ENCODE measurements at places on chromosomes 6 and 20.
A peak's percentile ranks its signal among the peaks of the same experiment; 100 is the strongest.

DNA sequence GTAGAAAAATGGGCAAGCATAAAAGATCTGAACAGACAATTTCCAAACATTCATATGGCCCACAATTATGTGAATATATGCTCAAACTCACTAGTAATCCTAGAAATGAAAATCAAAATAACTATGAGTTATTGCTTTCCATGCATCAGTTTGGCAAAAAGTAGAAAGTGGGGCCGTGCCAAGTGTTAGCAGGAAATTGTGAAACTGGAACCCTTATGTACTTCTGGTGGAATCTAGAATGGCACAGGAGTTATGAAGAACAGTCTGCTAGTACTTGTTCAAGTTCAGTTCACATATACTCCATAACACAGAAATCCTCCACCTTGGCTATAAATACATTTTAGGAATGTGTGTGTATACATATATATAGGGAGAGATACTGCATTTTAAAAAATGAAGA, 89.8 kb downstream of the EYA2 start:
- DNase-seq = no peak

GRCh38 chr6:148467926-148468325, 125.3 kb downstream of the SASH1 start:
- no peak for DNase-seq

DNA sequence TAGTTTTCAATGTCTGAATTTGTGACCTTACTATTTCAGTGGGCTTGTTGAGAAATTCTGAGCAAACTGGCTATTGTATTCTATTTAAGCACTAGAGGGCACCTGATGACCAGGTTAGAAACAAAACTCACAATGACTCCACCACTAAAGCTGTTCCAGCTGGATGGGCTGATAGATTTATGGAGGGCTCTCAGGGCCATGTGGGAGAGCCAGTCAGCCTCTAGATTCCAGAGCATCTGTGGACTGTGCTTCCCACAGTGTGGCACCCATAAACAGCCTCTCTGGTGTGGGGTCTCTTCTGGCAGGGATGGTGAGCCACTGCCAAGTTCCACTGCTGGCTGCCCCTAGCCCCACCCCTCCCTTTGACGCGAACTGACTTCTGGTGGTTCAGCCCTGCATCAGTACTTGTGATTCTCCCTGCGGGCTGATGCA, 29.2 kb downstream of the C6orf58 start:
- DNase-seq = no peak

DNA sequence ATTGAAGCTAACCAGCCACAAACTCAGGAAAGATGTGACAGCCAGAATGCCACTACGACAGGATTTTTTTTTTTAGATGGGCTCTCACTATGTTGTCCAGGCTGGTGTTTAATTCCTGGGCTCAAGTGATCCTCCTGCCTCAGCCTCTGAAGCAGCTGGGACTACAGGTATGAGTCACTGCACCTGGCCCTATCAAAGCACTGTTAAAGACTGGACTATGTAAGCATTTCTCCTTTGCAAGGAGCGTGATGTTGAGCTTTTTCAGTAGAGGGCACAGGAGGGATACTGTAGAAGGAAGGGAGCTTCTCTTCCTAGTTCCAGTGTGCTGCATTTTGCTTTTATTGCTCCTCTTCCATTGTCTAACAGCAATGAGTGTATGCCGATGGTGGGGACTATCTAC, 35.8 kb downstream of the ZBTB9 start:
- DNase-seq = no peak

DNA sequence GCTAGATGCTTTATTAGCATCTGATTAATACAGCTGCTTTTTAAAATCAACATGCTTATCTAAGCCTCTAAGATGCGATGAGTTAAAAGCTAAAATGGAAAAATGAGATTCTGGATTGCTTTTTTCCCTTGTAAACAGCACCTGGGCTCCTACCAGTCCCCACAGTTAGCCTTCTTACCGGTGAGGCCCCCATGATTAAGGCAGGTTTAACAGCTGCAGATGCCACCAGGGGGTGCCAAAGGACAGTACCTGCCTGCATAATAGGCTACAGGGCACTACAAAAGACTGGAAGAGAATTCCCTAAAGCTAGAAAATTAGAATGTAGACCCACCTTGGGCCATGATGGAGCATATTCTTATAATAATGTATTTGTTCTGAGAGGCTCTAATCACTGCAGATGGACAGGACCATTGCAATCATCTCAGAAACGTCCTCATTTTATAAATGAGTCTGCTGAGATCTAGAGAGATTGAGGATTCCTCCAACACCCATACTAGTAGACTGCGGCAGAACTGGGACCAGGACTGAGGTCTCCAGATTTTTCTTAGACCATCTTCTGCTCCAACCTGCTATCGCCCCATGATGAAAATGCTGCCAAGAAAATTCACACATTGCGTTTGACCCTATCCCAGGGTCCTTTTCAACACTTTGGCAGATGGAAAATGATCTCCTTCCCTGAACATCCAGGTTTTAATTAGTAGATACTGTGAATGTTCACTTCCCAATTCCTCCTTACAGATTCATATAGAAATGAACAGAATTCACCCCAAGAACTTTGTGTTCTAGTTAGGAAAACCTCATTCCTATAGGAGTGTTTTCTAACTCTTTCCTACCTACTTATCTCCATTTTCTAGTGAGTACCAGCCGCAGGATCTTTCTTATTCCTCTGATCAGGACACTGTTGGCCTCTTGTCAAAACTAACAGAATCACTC, 148.8 kb downstream of the RPS12 start:
- DNase-seq = peak; percentile 64

DNA sequence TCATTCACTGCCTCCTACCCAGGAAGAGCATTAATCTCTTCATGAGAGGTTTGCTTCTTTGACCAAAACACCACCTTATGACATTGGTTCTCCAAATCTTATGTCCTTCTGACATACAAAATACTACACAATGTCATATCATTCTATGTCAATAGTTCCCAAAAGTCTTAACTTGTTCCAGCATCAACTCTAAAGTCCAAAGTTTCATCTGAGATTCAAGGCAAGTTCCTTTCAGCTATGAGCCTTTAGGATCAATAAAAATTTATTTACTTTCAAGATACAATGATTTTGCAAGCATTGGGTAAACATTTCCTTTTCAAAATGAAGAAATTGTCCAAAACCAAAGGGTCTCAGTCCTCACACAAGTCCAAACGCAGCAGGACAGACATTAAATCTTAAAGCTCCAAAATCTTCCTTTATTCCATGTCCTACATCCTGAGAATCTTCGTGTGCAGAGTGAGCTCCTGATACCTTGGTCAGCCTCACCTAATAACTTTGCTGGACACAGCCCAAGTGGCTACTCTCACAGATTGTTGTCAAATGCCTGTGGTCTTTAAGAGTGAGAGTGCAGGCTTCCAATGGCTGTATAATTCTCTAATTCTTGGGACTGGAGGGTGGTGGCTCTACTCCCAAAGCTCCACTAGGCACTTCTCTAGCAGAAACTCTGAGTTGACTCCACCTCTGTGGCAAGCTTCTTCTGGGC, 1668.2 kb downstream of the HACE1 start:
- peak; percentile 15 for DNase-seq

GRCh38 chr6:26383624-26384417, 913 bp downstream of the BTN2A2 start:
- DNase-seq = no peak

GRCh38 chr20:8428988-8429387, 296.9 kb downstream of the PLCB1 start:
- DNase-seq = no peak

DNA sequence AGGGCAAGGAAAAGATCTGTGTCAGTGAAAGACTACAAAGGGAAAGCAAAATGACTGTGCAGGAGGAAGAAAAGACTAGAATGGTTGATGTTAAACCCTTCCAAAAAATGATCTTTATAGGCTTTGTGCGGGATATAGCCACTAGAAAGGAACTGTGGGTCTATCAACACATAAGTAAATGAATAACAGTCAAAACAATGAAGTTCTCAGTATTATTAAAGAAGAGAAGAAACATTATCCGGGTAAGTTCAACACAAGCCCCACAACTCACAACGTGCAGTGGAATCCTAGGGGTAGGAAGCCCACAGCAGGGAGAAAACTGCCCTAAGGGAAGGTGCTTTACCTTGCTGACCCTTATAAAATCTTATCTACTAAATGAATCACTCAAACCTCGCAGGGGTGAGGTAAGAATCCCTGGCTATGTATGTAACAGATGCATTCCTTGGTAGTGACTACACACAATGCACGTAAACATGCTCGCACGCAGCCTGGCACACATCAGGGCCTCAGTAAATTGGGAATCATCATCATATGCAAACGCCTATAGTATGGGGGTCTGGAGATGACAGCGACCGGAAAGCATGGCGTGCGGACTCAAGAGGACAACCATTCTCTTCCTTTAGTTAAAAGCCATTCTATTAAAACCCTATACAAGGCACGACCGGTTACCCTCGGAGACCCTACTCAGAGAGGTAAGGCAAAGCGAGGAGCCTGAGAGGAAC, 11.3 kb downstream of the TFAP2A start:
- DNase-seq = no peak

- no peak for DNase-seq
These were observed 619.0 kb downstream of the FRK start for GRCh38 chr6:115441651-115442050.

DNA sequence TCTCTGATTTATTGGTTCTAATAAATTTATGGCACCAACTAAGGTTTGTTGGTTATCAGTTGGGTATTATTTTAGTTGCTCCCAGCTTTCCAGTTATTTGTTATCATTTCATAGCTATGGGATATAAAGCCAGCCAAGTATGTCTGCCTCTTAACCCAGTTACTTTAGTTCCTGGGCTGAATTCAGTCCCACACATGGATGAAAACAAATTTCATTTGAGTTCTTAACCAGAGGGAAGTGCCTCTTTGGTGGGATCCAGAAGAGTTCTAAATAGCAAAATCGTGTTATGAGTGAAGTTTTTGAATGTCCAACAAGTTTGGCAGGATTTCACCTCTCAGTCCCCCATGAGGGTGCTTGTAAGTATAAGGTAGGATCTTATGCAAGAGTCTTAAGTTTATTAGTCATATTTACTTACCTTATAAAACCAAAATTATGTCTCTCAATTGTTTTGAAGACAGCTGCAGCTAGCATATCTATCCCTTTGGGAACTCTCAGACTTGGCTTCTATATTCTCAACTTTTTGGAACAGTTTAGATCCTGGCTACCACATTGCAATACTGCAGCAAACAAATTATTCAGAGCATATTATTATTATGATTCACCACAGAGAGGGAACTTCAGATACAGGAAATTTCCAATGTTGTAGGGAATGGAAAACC, 683.6 kb downstream of the BCKDHB start:
- no peak for DNase-seq

DNA sequence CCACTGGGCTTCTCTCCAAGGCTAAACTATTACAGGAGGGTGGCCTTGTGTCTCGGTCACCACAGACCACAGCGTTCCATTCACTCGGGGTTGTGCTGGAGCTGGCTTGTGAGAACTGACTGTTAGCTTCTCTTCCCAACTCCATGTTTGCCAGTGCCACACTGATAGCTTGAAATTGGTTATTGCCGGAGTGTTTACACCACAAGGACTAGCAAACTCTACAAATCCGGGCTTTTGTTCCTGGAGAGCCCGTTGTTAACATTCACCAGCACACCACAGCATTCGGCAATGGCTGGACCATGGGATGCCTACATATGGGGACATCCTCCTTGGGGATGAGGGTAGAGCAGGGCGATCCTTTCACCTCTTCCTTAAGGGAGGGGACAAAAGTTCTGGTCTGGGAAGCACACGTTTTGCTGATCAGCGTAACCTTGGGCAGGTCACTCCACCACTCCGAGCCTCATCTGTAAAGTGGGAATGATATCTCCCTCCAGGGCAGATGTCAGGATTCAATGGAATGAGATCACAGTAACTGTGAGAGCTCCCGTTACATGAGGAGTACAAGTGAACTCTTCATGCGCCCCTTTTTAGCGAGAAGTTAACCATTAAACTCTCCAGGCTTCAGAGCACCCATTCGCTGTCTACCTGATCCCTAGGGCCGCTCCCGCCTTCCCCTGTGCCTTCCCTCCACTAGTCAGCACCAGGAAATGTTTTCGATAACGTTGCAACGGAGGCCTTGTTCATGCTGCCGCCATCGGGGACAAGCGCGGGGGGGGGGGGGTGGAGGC, 41.7 kb upstream of the TTPAL start:
- DNase-seq = no peak

DNA sequence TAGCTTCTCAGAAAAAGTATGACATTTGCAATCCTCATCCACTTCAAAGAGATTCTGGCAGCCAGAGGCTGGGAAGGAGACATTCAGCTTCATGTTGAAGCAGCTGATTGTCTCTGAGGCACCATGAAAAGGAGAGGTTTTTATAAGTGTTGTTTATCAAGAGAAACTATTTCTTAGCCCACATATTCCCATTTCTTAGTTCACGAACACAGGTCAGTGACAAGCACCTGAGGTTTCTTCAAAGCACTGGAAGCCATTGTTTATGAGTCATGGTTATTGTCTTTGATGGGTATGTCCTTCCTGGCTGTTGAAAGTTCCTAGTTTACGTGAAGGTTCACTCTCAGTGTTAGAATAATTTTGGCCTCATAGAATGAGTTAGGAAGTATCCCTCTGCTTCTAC, 3.0 kb upstream of the DDX43 start:
- no peak for DNase-seq

- DNase-seq = no peak
These were observed 496.7 kb downstream of the UTRN start for GRCh38 chr6:144781836-144782235.

GRCh38 chr6:5814901-5815300, 191.8 kb downstream of the NRN1 start:
- no peak for DNase-seq

GRCh38 chr20:30602424-30602823, 655.0 kb upstream of the DEFB115 start:
- no peak for DNase-seq

- no peak for DNase-seq
These were observed 6.7 kb upstream of the PDSS2 start for GRCh38 chr6:107466062-107466461.

GRCh38 chr6:33878562-33878961, 74.8 kb upstream of the MLN start:
- DNase-seq = peak; percentile 30

GRCh38 chr20:54456961-54457360, 18.4 kb upstream of the DOK5 start:
- no peak for DNase-seq

DNA sequence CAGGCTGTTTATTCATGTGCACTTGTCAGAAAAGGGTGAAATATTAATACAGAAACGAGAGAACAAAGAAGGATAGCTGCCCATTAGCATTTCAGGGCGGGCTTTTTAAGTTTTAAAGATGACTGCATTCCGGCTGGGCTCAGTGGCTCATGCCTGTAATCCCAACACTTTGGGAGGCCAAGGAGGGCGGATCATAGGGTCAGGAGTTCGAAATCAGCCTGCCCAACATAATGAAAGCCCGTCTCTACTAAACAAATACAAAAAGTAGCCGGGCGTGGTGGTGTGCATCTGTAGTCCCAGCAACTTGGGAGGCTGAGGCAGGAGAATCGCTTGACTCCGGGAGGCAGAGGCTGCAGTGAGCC, 130.5 kb downstream of the HFE start:
- no peak for DNase-seq

GRCh38 chr20:35719717-35720116, 20.5 kb downstream of the ROMO1 start:
- no peak for DNase-seq

Data from mucosa of gallbladder (tissue), 1 donor.